NCI-H82 (cell line): ENCODE measurements at places on chromosomes 11 and 22.

- no peak for DNase-seq
Measured at GRCh38 chr11:102382384-102382783, 35.4 kb downstream of the BIRC2 start.

DNA sequence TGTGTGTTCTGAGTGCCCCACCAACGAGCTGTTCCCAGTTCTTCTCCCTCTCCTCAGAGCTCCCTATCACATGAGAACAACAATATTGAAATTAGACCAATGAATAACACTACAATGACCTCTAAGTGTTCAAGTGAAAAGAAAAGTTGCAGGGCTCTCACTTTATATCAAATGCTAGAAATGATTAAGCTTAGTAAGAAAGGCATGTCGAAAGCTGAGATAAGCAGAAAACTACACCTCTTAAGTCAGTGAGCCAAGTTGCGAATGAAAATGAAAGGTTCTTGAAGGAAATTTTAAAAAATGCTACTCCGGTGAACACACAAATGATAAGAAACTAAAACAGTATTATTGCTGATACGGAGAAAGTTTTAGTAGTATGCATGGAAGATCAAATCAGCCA is 199.8 kb downstream of the GUCY1A2 start:
- no peak for DNase-seq

- no peak for DNase-seq
Measured at GRCh38 chr11:23100726-23101125, 240.5 kb upstream of the CCDC179 start.

- no peak for DNase-seq
Measured at GRCh38 chr11:107430525-107430924, 27.1 kb downstream of the CWF19L2 start.

DNA sequence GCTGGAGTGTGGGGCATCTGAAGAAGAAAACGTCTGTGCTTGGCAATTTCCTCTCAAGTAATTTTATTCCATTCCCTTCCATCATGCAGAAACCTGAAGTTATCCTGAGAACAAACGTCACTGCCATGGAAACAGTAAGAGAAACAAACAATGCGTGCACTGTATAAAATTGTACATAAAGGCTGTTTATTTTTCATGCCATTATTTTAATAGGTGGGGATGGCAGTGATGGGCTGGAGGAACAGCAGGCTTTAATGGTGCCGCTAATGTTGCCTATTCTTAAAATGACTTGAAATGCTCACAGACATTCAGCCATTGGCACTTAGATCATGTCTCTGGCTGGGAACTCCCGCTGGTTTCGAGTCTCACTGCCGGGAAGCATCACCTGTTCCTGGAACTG is 7.5 kb upstream of the SEZ6L start:
- DNase-seq = no peak

GRCh38 chr11:35588627-35589026 is 29.6 kb upstream of the FJX1 start:
- no peak for DNase-seq

DNA sequence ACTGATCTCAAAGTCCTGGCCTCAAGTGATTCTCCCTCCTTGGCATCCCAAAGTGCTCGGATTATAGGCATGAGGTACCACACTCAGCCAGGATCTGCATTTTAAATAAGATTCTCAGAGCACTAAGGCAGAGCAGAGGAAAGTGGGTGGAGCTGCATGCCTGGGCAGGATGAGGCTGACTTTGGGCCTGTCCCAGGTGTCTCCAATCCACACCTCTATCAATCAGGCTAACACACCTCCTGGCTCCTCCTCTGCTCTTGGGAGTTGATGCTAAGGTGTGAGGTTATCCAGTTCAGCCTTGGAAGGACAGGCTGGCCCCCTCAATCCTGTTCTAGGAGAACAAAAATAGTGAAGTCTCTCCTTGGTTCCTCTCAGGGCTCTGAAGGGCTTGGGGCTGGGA is 30.2 kb upstream of the P2RY2 start:
- DNase-seq = no peak

- no peak for DNase-seq
Measured at GRCh38 chr11:133497477-133498140, 34.7 kb downstream of the OPCML start.

DNA sequence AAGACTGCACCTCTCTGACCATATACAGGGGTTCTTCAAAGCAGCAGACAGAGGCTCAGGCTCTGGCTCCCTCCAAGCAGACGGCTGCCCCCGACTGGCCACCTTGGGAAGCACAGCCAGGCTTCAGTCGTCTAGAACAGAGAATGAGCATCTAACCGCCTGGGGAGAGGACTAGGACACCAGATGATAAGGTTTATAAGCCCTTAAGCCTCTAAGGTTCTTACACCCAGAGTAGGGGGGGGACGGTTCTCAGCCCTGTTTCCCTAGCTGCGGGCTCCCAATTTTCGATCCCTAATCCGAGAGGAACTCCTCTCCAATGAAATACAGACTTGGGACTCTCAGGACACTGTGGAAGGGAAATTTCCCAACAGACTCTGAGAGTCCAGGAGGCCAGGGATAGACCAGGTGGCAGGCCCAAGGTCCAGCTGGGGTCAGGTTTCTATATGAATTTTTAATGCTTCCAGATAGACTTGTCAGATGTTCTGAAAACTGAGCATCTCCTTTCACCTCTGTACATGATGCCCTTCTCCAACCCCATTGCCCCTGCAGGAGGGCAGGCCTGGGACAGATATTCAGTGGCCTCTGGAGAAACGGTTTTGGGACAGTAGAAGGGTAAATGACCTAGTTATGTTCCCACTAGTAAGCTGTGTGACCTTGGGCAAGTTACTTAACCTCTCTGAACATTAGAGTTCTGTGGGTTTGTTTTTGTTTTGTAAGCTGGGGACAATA is 20.2 kb downstream of the RTN4RL2 start:
- peak; percentile 98 for DNase-seq

- DNase-seq = peak; percentile 29
Measured at GRCh38 chr11:13009921-13010748, 1.0 kb downstream of the RASSF10 start.

GRCh38 chr11:132139181-132139580 is 768.8 kb downstream of the NTM start:
- DNase-seq = no peak

- DNase-seq = no peak
Measured at GRCh38 chr11:33724644-33725035, 11.6 kb downstream of the CD59 start.

- no peak for DNase-seq
Measured at GRCh38 chr11:18696638-18697225, 1.8 kb upstream of the TMEM86A start.

DNA sequence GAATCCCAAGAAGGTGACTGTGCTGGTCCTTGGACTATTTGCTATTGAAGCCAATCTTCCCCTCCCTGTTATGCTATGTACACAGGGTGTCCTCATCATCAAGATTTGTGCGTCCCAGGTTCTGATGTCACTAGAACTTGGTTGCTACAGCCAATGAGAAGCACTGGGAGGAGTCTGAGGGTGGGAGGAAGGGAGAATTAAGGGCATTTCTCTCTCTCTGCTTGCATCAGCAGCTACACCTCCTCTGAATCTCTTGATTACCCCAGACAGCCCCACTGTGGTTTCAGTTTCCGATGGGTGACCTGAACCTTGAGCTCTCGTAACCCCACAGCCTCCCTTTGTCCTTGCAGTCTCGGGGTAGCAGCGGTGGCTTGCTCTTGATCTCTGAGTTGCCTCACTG is 212.4 kb upstream of the SESN3 start:
- DNase-seq = no peak

DNA sequence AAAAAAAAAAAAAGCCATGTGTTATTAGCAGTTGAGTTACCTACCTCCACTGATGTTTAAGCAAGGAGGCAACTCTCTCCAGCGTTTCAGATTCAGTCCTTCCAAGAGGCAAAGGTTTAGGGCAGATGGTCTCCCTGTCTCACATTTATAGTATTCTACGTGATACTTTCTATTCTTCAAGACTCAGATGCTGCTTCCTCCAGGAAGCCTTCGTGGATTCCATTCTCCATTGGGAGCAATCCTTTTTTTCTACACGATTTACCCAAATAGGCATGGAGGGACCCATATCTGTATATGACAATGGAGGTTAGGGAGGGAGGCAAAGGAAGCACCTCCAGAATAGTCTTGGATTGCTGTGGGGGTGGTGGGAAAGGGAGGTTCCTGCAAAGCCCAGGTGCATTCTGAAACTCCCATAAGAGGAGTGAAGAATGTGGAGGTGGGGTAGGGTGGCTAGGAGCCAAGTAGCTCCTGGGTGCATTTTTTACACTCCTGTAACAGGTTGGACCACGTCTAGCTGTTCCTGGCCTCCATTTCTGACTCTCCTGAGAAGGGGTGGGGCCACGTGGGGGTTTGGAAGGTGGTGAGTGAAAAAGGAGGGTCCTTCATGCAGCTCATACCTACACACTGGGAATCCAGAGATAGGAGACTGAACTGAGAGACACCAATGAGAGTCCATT is 16.2 kb downstream of the YPEL4 start:
- DNase-seq = no peak

DNA sequence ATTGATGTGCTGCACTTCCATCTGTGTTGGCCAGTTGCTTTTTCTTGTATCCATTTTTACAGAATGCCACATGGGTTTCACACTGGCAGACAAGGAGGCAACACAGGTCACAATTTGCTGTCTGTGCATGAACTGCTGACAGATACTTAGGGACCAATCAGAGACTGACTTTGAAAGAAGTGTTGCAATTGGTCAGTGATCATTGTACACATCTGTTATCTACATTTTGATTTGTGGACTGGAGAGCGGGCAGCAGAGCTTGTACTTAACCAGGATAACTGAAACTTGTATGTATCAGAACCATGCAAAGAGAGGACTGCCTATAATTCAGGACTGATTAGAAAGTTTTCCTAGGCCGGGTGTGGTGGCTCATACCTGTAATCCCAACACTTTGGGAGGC is 21.8 kb downstream of the PRR5 start:
- peak; percentile 62 for DNase-seq

DNA sequence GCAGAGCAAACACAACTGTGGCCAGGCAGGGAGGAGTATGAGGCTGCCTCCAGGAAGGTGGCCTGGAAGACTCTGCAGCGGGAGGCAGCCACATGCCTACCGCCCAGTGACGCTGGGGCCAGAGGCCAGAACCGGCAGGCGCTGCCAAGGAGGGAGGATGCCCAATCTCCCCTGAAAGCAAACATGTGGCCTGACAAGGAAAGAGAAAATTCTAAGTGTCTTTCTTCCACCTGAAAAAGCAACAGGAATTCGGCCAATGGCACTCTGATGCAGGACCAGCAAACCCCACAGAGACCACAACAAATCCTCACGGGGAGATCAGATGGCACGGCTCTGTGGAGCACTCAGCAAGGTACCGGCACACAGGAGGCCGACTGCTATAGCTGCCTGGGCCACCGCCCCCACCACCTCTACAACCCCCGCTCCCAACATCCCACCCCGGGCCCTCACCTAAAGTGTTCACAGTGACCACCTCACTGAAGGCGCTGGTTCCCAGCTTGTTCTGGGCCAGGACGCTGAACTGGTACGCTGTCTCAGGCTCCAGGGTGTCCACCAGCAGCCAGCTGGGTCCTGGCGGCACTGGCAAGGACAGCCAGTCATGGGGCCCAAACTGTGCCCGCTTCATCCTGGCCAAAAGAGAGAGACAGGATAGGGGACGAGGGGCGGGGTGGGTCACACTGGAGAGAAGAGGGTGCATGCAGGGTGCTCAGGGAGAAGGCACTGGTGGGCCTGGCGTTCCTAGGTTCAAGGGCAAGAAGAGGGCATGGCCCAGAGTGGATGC is 30.1 kb downstream of the IGSF9B start:
- no peak for DNase-seq

- DNase-seq = no peak
Measured at GRCh38 chr11:1300569-1301187, 8.8 kb downstream of the TOLLIP start.

DNA sequence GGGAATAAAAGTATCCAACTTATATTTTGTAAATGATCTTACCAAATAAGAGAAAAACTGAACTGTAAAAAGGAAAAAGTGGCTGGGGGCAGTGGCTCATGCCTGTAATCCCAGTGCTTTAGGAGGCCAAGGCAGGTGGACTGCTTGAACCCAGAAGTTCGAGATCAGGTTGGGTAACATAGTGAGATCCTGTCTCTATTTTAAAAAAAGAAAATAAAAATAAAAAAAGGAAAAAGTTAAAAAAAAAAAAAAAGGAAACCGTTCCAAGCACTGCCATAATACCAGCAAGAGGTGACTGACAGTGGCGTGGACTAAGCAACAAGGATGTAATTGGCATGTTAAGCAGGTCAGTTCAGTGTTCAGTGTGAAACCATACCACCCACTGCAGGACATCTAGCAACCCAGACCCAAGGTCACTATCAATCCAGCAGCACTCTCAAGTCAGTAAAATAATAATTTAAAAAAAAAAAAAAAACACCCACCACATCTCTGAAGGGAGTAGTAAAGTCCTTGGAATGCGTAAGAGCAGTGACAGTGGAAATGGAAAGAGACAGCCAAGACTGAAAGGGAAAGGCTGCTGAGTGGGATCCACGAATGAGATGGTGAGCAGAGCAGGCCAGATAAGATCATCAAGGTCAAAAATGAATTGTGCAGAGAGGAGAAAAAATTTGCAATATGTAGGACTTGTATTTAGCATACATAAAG is 43.6 kb downstream of the MAPK1 start:
- no peak for DNase-seq

DNA sequence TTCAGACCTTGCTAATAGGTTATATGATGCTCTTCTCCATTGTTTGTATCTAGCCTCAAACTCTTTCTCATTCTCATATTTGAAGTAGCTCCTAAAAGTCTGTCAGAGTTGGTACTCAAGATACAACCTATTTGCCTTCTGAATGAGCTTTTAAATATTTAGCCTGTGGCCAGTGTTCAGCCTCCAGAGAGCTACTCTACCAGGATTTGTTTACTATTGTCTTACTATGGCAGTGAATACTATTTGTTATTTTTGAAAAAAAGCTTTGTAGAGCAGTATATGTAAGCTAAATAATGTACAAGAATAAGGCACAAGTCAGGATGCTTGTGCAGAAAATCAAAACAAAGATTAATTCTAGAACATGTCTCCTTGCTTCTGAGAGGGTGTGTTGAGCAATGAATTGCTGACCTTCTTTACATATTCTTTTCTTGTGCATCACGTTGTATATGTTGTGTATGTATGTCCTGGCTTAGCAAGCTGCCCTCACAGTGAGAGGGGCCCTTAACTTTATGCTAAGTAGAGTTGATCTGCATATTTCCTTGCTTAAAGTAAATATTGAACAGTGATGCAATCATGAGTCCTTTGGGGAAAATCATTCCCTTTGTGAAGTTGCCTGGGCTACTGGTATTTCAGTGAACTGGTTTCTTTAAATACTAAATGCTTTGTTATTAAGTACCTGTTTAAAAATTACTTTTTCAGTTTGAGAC is 438.0 kb downstream of the LUZP2 start:
- DNase-seq = no peak

DNA sequence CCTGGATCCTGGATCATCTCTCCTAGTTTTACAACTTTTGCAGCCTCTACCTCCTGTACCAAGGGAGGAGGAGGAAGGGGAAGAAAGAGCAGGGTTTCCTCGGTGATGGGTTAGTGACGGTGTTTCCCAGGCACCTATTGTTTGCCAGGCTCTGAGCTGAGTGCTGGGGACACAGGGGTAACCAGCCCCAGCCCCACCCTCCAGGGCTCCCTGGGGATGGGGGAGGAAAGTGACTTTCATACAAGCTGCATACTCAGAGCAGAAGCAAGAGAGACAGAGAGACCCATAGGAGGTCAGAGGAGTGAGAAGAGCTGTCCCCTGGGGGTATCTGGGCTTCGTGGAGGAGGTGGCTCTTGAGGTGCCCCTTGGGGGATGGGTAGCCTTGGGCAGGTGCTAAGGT is 89.4 kb upstream of the THY1 start:
- peak; percentile 69 for DNase-seq

- no peak for DNase-seq
Measured at GRCh38 chr22:17888855-17889254, 114.6 kb upstream of the BID start.

- no peak for DNase-seq
Measured at GRCh38 chr22:25161916-25162530, 37.6 kb upstream of the CRYBB3 start.
